Right hindlimb (tissue), 1 donor: ENCODE measurements at places on chromosomes 12 and 14.

GRCh38 chr12:7146906-7147305, 16.7 kb downstream of the CLSTN3 start:
- no peak for DNase-seq

GRCh38 chr12:11839091-11839641, 189.7 kb downstream of the ETV6 start:
- no peak for DNase-seq

DNA sequence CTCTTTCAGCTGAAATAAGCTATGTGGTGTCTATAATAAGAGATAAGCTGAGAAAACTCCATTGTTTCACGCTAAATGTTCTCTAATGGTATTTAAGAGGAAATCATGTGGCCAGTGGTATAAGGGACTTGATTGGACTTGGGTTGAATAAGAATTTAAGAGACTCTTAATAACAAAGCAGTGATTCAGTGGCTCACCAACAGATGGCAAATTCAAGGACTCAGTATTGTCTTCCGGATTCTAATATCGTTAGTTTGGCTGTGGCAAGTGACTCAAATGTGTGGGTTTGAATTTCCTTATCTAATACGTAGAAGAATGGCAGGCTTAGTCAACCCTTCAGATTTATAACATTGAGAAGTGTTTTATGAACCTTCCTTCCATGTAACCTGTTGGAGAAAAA, 49.1 kb upstream of the KCNH3 start:
- DNase-seq, result no peak

DNA sequence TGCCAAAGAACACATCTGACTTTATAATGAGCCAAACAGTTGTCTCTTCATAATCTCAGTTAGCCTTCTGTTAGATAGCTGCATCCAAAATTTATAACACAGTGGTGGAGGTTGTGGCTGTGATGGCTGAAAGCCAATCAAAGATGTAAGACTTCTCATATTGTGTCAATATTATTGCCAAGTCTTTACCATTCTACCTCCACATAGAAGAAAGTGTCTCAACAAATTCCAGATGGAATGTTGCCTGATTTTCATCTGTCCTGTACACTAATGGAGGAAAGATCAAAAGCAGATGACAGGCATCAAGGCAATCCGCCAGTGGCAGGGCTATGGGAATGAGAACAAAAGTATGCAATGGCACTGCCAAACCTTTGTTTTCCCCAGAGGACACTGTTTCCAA, 813.1 kb upstream of the NOVA1 start:
- DNase-seq, result peak; percentile 20

DNA sequence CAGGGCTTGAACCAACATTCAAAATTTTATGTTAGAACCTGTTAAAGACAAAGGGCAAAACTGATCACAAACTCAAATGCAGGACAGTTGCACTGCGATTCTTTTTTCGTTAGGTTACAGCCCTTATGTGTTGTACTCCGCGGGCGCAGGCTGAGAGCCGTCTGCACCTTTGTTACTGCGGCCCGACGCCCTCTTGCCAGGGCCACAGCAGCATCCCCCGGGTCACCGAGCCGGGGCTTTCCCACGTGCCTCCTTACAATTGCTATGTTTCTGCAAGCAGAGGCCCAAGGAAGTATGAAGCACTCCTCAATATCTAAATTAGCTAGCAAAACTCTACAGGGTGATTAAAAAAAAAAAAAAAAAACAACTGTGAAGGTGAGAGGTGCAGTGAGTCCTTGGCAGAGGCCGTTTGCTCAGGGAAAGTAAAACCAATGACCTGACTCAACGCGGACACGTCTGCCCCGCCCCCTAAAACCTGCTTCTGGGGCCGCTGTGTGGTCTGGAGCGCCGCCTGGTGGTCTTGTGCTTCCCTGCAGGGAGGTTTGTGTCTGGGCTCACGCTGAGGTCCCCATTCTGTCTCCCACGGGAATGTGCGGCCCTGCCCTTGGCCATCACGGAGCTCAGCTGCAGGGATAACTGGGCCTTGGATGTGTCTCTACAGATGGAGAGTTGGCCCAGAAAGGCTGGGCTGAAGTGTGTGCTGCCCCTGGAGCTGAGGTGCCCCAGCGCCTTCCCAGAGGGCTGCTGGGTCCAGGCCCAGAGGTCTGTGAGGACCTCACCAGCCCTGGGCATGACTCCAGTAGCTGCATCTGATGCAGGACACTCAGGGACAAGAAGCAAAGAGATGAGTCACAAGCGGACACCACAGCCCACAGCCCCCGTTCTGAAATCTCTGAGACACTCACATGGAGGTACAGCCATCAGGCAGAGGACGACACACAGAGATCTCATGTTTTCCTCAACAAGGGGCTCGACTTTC, 418.5 kb downstream of the TMEM121 start:
- DNase-seq, result no peak

- no peak for DNase-seq
These were observed 70.1 kb downstream of the SRRM4 start for GRCh38 chr12:119051474-119051873.

GRCh38 chr14:105468621-105469241, 5.9 kb upstream of the CRIP2 start:
- DNase-seq, result no peak
